IPS-NIHi11 (cell line): ENCODE measurements at places on chromosomes 2 and 18.

DNA sequence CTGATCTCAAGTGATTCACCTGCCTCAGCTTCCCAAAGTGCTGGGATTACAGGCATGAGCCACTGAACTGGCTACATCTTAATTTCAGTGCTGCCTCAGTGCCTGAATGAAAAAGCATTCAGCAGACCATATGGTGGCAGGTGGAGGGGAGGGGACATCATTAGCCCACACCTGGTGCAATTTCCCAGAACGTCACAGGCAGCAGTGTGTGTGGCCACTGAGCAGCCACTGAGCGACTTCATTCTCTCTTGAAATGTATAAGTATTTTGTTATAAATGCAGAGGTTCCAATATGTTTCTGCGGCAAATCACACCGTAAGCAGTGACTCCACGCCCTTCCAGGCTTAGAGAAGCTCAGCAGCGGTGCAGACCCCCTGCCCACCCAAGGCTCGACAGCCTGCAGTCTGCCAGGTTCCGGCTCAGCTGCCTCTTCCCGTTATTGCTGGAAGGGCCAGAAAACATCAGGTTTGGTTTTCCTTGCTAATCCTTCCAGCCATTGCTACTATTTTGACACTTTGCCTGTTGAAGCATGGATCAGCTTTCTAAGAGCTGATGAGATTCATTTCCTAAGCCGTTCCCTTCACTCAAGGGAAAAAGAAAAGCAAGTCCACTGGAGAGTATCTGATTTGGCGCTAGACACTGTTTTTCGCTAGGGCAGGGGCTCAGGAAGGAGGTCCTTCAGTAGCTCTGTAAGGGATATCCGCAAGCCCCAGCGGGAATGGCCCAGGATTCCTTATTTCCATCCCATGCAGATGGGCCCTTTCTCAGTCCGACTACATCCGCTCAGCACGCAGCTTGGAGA is 250.7 kb downstream of the VAPA start:
- no peak for DNase-seq

DNA sequence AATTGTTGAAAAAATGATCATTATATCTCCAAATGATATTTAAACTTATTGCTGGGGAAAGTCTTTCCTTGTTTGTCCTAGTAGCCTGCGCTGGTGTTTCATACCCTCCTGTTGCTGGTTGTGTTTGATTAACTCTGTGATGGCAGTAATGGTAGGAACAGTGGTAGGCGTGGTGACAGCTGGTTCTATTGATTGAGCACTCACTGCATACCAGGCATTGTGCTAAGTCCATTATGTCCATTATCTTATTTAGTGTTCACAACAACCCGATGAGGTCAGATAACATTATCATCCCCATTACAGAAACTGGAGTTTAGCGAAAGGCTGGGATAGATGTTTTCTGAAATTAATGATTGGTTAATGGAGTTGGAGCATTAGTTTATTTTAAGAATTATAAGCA is 77.8 kb upstream of the STON1 start:
- DNase-seq = no peak

DNA sequence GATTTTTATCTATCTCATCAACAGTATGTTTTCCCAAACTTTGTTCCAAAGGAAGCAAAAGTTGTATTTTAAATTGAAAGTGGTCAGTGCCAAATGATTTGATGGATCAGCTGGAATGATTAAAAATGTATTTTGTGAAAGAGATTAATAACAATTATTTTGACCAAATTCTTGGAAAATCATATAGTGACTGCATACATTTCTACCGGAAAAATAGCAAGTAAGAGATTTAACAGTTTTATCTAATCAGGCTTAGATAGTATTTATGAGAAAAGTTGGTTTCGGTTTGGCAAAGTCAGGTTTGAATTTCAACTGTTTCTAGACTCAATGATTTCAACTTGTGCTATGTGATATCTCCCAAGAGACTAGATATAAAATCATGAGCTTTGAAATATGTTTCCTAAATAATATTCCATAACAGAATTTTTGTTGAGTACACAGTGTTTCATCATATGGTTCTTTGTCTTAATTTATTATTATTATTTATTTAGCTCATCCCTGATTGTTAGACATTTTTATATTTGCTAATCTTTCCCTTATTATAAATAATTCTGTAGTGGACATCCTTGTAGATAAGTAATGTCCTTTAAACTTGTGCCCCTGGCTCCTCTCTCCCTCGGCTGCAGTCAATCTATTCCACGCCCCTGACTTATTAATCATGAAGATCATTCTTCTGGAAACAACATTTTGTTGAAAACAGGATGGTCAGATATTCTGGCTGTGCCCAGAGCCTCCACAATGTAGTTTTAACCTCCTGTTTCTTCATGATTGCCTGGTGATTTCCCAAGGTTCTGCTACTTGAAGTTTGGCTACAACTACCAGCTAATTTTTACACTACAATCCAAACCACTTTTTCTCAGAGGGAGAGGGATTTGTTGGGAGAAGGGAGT is 520.7 kb upstream of the TCF4 start:
- no peak for DNase-seq

GRCh38 chr2:23208339-23208738 is 176.6 kb upstream of the KLHL29 start:
- DNase-seq = no peak

GRCh38 chr2:52475590-52475989 is 1292.0 kb upstream of the CHAC2 start:
- DNase-seq = no peak

- DNase-seq = peak; percentile 98
These were observed 25.4 kb upstream of the OTOF start for GRCh38 chr2:26503231-26503880.

DNA sequence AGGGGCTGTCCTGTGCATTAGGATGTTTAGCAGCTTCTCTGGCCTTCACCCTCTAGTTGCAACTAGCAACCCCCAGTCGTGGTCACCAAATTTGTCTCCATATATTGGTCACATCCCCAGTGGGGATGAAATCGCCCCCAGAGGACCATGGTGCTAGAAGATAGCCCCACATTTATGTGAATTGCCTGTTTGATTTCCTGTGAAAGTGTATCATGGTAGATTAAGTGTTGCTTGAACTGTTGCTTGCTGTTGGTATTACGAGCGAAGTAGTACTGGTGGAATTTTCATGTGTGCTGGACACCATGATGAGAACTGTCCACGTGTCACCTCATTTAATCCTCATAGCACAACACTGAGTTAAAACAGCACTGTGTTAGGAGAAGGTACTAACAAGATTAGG is 59.4 kb downstream of the TSPYL6 start:
- no peak for DNase-seq

GRCh38 chr2:12652723-12653122 is 64.0 kb upstream of the TRIB2 start:
- DNase-seq = no peak

DNA sequence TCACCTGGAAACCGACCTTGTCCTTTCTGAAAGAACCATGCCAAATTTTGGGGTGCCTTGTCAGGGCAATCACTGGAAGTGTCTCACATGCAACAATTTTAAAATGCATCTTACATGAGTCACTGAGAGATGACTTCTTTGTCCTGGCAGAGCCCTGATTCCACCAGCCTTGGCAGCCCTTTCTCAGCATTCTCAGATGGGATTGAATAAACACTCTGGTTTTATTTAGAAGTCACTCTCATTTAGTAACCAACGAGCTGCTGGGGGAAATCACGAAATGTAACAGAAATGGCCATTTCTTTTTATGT is 3.8 kb upstream of the ATP8B1 start:
- no peak for DNase-seq

DNA sequence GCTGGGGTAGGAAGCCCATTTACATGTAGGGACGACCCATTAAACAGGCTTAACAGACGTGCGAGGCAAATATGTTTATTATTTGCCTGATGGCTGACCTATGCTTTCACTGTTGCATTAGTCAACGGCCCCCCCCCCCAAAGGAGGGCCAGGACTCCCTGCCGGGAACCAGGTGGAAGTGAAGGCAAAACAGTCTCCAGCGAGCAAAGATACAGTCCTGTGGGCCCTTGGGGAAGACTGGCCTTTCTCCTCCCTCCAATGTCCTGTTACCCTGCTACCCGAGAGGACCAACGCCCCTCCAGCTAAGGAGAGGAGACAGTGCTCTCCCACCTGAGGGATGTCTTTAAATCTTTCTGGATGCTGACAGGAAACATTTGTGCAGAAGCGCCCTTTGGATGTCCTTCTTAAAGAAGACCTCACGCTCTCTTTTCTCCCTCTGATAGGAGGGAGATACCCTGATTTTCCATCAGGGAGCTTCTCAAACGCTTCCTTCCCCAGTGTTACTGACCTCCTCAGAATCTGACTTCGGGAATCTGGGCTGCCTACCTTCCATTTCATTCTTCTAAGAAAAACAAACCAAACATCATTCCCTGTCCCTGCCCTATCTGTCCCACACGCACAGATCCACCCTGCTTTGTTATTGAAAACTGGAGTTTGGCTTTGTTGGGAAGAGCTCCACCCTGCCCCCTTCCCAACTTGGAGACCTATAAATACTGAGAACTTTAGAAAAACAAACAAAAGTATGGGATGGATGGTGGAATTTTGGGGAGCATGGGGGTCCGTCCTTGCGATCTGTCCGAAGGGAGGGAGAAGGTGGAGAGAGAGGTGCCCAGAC is 135.9 kb upstream of the SIX3 start:
- DNase-seq = no peak

DNA sequence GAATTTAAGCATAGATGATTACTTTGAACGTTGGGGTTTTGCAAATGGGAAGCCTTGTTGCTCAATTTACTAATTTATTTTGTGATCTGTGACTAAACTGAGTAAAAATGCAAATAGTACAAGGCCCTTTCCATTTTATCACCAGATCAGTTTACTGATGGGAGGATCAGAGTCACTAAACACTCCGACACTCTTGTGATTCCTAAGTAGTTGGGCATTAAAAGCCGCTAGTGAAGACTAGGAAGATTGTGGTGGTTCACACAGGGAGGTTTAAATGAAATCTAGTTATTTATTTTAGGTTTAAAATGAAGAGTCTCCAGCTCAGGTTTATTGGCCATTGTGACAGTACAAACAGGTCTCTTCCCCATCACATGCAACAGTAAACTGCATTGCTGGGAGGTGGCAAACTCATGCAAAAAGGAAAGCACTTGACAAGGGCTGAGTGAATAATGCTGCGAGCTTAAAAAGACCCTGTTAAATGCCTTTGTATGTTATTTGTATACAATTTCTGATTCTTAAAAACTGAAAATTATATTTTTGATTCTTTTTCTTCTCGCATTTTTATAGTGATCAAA is 394.8 kb upstream of the FANCL start:
- DNase-seq = no peak

DNA sequence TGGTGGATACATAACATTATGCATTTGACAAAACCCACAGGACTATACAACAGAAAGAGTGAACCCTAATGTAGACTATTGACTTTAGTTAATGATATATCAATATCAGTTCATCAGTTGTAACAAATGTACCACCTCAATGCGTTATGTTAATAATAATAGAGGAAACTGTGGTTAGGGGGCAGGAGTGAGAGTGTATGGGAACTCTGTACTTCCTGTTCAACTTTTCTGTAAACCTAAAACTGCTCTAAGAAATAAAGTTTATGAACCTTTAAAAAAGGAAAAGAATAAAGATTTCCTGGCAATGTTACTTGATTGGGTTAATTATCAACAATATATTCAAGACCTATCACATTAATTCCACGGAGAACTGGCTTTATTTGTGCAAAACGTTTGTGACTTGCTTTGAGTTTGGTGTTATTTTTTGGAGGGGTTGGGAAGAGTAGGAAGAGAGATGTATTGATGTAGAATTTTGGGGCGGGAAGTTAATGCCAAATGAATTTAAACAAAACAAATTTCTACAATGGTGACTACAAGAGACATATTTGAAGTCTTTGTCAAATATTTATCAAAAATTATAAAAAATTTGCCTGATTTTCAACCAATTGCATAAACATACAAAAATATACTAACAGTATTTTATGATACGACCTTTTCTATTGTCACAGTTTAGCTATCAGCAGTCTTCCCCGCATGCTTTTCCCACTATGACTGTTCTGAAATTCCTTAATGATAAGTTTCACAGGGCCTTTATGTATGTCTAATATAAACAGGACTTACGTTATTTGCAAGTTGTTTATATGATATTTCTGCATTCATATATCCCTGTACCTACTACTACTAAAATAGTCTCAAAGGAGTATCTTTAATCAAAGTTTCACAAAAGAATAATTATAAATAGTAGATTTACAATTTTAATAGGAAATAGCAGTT is 2.1 kb upstream of the RTN4 start:
- no peak for DNase-seq

- no peak for DNase-seq
These were observed 21.9 kb upstream of the PTMA start for GRCh38 chr2:231686192-231687100.

DNA sequence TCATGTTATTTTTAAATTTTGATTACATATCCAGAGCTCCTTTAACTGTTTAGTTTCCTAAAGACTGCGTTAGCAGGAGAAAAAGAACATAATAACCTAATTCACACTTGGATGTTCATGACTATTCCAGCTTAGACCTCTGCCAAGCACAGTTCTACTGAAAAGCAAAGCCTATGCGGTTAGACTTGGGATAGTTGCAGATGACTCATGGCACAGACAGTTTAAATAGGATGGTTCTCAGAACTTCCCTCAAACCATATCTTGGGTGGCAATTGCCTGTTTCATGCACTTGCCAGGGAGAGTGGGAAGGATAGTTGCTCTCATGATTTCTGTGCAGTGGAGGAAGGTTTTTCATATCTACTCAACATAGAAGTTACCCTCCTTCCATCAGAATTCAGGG is 149.7 kb upstream of the KLHL29 start:
- DNase-seq = no peak

DNA sequence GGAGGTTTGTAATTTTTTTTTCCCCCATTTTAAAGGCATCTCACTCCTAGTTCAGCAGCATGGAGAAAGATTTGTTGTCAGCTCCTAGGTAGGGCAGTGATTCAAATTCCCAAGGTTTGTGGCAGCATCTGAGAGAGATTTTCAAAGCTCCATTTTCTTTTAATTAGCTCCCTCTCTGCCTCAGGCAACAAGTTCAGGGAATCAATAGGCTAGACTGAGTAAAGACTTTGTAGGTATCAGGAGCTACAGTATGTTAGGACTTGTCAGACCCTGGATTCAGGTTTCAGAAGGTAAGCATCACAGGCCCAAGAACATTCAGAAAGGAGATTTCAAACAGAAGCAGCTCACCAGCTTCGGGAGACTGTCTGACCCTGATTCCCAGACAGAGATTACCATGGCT is 273.3 kb upstream of the ERBB4 start:
- DNase-seq = no peak

- peak; percentile 83 for DNase-seq
These were observed at the start of gene SPIRE1 for GRCh38 chr18:12657684-12658425. SPIRE1 (minus strand) TSS chr18:12658107; CDS start chr18:12657866, 241 bp downstream.

GRCh38 chr2:239046822-239047221 is 198.9 kb downstream of the TWIST2 start:
- DNase-seq = no peak

DNA sequence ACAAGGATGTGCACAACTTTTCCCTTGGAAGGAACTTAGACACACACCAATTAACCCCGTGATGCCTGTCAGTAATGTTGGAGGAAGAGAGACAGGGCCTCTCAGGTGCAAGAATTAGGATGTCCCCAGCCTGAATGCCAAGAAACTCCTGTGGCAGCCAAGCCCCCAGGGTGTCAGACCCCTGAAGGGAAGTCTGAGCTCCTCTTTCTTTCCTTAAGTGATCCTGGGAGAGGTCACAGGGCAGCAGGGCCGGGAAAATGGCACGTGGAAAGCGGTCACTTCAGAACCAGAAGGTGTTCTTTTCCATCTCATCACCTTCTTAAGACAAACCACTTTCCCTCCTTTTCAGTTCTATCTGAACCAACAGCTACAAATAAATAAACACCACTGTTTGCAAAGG is 185.9 kb downstream of the ANAPC1 start:
- DNase-seq = no peak
